Stimulated activated CD4-positive, alpha-beta T cell treated with anti-CD3 and anti-CD28 coated beads, Interleukin-1b, Interleukin-23, amount 100 ng/mL, for 24 hours (primary cell): ENCODE measurements at places on chromosomes 2 and 18.

DNA sequence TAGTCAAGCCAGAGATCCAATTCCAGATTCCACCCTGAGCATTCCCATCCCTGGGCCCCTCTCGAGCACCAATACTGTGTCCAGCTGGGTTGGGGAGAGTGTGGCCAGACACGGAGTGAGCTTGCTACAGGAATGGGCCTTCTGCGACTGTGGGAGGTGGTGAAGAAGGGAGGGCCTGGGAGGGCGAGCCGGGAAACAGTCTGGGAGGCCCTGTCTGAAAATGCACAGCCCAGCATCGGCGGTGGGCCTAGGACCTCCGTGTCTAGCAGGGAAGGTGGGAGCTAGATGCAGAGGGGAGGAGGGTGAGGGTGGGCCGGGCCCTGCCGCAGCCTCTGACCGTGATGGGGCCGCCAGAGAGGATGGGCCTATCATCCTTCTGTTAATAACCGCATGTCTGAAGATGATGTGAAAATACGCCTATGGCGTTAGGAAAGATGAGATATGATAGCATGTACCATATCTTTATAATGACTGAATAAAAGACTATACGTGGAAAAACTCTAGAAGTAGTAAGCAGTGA is 1.9 kb upstream of the OTOS start:
- no peak for DNase-seq

DNA sequence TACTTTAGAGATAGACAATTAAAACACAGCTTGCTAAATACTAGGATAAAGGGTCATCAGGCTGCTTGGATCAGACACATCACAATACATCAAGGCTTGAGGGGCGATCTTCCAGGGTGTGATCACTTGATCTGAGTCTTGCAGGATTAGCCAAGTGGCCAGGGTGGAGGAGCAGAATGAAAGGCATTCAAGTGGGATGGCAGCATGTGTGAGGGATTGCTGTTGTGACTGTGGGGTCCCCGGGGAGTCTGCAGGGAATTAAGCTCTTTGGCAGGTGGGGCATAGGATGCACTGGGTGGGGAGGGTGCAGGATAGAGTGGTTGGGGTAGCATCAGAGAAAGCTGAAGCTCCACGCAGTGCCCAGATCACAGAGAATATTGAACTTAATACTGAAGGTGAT is 58.0 kb upstream of the TMEM163 start:
- no peak for DNase-seq

DNA sequence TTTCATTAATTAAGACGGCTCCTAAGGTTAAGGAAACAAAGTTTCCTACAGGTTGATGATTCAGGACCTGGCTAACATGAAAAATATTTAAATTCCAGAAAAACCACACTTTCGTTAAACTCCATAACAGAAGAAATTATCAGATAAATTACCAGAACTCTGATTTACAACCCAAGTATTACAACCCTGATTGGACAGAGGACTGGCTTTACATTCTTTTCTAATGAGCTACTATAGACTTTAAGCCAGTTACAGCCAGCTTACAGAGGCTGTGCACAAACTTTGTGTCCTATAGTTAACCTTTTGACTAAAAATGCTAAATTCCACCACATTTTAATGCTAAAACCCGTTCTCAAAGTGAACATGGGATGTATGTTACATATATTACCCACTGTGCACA is 458.6 kb downstream of the KCNJ3 start:
- DNase-seq, result no peak

DNA sequence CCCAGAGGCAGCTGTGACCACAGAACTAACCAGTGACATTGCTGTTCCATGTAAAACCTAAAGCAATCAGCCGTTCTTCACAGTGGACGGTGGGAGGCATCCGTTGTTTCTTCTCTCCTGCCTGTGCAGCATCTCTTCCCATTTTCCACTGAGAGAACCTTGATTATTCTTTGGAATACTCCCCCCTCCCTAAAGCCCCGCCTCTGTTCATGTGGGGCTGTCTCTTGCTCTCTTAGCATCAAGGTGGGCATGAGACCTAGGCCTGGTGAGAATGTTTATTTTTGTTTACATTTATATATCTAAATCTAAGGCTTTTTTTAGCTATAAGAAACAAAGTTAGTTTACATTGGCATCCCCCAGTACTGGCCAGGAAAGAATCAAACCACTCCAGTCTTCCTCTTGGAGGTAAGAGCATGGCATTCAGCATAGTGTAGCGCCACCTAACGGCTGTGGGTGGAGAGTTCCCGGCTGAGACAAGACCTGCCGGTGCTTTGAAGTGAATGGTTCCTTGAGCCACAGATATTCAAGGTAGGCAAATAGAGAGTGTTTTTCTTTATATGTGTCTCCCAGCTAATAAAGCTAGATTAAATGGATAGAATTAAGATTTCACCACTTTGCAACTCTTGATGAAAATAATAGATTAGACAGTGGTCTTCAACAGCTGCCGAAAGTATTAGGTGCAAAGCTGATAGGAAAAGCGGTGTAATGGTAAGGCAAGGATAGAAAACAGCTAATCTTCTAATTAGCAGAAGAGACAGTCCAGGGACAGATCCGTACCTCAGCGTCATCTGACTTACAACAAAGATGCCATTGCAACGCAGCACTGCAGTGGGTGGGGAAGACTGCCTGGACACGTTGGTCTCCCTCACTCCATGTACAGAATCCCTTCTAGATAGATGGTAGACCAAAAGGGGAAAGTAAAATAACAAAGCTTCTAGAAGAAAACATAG is 219.6 kb upstream of the RAB12 start:
- DNase-seq, result no peak

DNA sequence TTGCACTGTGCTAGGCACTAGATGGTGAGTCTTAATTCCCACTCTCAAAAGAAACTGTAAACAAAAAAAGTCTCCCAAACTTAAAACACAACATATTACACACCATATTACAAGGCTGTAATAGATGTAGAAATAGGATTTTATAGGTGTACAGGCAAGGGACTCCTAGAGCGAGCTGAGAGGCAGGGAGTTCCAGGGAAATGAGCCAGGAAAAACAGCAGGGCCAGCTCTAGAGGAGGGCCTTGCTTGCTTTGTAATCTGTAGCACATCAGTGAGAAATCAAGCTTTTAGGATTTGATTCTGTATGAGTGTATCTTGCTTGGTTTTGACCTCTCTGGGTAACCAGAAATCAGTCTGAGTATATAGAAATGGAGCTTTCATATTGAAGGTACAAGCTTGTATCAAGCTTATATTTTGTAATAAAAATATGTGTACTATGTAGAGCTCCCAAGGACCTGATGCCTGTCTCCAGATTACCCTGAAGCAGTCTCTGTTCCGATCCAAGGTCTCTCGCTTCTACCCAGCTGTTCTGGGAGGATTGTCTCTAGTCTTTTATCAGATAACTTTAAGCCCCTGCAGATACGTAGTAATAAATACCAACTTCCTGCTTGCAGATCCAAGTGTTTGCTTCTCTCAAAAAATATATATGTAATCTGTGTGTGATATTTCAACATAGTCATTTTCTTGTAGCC is 73.0 kb downstream of the MYO1B start:
- no peak for DNase-seq

DNA sequence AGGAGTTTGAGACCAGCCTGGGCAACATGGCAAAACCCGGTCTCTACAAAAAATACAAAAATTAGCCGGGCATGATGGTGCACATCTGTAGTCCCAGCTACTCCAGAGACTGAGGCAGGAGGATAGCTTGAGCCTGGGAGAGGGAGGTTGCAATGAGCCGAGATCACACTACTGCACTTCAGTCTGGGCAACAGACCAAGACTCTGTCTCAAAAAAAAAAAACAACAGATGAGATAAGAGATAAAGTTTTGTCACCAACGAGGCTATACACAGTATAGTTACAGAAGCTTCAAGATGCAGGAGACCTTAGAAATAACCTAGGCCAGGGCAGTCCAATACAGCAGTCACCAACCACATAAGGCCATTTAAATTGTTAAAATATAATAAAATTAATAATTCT is 9.4 kb downstream of the FAM124B start:
- no peak for DNase-seq

GRCh38 chr2:52512760-52513159 is 1254.8 kb upstream of the CHAC2 start:
- DNase-seq, result no peak

- no peak for DNase-seq
These were observed 79.7 kb downstream of the COBLL1 start for GRCh38 chr2:164761737-164762460.

DNA sequence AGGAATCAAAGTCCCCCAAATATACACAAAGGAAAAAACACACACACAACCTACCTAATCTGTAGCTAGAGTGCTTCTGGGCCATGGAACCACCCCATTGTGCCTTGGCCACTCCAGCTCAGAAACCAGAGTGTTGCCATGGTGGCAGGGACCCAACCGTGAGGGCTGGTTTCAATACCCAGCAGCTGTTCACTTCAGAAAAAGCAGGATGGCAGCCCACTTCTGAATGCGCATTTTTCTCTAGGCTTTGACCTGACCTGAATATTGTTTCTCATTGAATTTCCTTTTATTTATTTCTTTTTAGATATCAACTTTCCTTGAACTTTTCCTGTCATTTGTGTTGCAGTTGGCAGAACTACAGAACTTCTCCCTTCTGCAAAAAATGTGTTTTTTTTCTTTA is 43.0 kb upstream of the EHBP1 start:
- DNase-seq, result no peak

DNA sequence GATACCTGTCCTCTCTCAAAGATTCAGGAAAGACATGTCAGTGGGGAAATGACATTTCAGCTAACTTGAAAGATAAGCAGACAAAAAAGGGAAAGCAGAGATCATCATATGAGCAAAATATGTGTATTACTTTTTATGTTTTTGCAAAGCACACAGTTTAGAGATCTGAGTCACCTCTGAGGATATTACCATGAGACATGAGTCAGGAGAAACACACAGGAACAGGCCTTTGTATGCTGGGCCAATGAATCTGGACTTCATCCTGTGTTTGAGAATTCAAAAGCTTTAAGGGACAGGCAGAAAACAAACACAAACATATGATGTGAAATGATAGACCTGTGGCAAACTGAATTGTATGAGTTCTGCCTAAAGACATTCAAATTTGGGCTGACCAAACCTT is 306.0 kb upstream of the EPC2 start:
- no peak for DNase-seq

DNA sequence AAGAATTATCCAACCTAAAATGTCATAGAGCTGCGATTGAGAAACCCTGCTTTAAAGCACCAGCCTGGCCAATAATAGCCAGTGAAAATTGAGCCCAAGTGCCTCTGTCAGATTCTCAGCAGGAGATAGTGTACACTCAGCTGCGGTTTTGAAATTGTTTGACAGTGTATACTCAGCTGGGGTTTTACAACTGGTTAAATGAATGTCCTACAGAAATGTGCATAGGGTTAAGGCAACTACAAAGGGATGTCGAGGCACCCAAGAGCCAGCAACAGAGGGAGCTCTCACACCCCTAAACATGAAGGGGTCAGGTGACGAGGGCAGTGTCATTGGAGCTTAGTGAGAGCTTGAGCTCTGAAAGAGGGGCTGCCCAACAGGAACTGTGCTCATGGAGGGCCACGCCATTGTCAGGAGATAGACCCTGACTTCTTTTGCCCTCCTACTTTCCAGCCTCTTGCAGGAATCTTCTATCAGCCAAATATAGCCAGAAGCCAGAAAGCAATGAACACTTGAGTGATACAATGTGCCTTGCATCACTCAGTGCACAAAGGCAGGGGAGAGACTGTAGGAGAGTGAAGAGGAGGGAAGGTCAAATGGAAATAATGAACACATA is 15.1 kb downstream of the ACTG2 start:
- peak; percentile 31 for DNase-seq

DNA sequence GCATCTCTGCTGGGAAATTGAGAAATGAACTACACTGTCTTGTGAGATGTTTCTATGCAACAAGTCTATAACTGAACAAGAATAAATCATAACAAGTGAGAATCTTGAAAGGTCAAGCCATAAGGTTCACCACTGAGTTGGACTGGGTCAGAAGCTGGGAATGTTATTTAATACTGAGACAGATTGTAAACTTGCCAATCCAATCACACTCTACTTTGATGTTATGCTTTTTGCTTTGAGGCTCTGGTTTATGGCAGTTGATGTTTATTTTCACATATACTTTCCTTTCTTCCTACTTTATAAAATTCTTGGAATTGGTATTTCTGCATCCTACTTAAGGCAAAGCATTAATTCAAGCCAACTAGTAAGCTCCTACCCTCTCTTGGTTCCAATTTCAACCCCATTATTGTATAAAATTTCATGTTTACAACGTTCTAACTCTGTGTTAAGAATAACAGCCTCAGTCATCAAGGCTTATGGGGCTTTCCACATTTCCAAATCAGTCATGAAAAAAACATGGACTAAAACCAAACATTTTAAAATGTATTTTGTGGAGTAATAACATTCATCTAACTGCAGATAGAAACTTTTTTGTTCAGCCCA is 533.4 kb downstream of the NYAP2 start:
- DNase-seq, result no peak

GRCh38 chr2:10867692-10868420 is 43.9 kb upstream of the KCNF1 start:
- DNase-seq, result no peak

GRCh38 chr2:182057002-182057401 is 71.3 kb downstream of the PPP1R1C start:
- no peak for DNase-seq

GRCh38 chr18:55544014-55544413 is 44.0 kb downstream of the TCF4 start:
- no peak for DNase-seq

DNA sequence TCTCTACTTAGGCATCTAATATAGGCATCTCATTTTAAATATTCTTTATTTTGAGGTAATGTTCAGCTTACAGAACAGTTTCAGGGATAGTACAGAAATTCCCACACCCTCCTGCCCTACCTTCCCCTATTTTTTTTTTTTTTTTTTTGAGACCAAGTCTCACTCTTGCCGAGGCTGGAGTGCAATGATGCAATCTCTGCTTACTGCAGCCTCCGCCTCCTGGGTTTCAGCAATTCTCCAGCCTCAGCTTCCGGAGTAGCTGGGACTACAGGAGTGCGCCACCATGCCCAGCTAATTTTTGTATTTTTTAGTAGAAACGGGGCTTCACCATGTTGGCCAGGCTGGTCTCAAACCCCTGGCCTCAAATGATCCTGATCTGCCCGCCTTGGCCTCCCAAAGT is 97.6 kb downstream of the EPB41L5 start:
- no peak for DNase-seq
